ENCODE measurements at places on chromosomes 3 and 15.
A peak's percentile ranks its signal among the peaks of the same experiment; 100 is the strongest.

DNA sequence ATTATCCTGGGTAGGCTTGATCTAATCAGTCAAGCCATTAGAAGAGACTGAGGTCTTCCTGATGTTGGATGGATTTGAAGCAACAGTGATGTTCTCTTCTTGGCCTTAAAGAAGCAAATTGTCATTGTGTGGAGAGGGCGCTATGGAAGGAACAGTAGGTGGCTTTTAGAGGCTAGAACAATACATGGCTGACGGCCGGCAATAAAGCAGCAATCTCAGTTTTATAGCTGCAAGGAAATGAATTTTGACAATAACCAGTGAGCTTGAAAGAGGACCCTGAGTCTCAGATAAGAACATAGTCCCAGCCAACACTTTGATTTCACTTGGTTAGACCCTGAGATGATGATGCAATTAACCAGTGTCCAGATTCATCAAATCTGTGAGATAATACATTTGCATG is 302.1 kb downstream of the NSUN3 start:
- DNase-seq, result no peak

DNA sequence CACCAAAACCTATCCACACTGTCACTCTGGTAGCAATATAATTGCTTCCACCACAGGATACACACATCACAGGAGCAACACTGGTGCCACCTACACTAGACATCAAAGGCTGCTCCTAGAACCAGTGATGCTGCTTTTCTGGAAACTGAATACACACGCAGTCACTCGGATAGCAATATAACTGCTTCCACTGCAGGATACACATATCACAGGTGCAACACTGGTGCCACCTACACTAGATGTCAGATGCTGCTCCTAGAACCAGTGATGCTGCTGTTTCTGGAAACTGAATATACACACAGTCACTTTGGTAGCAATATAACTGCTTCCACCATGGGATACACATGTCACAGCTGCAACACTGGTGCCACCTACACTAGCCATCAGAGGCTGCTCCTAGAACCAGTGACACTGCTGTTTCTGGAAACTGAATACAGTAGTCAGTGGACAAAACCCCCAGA is 6.9 kb upstream of the TNFSF10 start:
- DNase-seq, result no peak

DNA sequence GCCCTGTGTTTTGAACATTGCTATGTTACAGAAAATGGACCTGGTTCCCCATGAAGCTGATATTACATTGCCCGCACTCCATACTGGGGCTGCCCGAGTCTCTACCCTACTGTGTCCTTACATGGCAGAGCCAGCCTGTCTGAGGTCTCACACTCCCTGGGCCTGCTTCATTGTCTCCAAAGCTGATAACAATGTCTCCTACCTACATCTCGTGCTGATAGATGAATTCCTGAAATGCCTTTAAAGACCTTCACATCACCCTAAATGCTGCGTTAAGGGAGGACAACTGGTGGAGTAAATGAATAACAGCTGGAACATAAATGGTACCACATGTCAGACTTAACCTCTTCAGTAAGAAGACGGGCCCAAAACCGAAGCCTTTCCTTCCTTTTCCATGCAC is 62.9 kb upstream of the PTX3 start:
- DNase-seq, result no peak

GRCh38 chr3:127090218-127091160 is 102.4 kb upstream of the PRR23E start:
- no peak for DNase-seq

DNA sequence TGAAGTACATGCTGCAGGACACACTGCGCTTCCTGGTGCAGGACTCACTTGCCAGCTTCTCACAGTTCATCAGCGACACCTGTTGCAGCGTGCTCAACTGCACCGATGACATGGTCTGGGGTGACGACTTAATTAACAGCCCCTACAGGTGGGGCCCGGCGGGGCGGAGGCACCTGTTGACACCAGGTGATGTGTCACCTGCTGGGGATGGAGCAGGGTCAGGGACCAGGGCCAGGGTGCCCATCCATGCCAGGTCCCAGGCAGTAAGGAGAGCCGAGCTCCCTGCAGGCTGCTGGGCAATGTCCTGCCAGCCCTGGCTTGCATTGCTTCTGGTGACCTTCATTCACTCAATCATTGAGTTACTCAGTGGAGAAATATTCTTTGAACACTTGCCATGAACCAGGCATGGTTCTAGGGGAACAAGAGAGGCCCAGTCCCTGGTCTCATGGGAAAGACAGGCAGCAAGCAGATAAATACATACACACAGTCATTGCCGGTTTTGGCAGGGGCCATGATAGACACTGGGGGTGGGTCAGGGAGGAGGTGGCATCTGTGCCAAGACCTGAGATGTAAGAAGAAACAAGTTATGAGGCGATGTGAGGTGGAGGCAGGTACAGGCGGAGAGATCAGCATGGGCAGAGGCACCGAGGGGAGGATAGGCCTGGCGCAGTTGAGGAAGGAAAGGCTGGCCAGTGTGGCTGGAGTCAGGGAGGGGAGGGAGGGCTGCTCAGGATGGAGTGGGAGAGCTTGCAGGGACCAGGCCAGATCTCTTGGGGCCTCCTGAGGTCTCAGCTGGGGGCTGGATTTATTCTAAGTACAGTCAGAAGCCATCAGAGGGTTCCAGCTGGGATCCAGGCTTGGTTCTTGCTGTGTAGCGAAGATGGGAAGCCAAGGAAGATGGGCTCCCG is 30.8 kb downstream of the DNAH1 start:
- no peak for DNase-seq

DNA sequence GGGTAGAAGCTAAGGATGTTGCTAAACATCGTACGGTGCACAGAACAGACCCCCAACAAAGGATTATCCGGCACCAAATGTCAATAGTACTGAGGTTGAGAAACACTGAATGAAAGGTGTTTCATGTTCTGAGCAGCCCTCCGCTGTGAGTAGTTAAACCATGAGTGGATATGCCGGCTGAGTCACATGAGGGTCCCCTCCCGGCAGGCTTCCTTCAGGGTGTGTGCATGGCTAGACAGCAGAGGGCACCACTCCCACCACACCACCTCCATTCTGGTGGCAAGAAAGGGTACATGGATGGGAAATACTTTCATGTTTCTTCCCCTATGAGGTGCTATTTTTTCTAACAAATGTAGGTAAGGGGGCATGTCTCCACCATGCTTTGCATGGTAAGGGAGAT is 128.3 kb upstream of the SEMA6D start:
- no peak for DNase-seq

GRCh38 chr3:120021523-120021922 is 72.7 kb downstream of the GSK3B start:
- no peak for DNase-seq

DNA sequence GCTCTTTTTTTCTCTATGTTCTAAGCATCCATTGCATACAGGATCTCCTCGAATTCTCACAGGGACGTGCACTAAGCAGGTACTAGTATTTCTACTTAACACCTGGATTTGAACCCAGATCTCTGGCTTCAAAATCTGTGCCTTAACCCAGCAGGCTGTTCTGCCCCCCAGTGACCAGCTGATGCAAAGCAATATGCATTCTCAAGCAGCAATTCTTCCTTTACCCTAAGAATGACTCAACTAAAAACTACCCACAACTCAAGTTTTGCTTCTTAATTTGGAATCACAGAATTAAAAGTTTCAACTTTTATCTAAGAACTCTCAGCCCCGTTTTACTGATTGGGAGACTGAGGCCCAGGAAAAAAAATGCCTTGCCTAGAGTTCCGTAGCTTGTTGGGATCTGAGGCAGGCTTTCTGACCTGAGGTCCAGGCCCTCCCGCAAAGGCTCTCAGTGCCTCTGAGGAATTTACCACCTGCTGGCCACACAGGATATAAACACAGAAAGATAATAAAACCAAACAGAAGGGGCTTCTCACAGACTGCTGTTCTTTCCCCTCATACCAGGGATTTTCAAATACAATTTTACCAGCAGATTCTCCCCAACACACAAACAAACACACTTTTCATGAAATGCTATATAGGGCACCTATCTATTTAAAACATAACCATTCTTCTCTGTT is 115.4 kb upstream of the RAD18 start:
- no peak for DNase-seq

DNA sequence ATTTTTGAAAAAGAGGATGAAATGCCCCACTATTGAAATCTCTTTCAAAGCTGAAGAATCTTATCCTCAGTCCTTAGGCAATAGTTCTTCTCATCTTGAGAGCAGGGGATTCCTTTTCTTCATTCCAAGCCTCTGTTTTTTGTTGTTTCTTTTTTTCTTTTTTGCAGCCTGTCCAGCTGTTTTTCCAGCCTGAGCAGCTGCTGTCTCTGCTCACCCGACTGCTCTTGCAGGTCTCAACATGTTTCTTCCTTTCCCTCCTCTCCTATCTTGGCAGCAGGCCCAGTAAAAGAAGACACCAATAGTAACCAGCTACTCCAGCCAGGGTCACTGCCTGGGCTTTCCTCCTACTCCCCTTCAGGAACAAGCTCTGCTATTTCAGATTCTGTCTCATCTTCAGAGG is 23.8 kb downstream of the MEX3B start:
- peak; percentile 90 for DNase-seq

DNA sequence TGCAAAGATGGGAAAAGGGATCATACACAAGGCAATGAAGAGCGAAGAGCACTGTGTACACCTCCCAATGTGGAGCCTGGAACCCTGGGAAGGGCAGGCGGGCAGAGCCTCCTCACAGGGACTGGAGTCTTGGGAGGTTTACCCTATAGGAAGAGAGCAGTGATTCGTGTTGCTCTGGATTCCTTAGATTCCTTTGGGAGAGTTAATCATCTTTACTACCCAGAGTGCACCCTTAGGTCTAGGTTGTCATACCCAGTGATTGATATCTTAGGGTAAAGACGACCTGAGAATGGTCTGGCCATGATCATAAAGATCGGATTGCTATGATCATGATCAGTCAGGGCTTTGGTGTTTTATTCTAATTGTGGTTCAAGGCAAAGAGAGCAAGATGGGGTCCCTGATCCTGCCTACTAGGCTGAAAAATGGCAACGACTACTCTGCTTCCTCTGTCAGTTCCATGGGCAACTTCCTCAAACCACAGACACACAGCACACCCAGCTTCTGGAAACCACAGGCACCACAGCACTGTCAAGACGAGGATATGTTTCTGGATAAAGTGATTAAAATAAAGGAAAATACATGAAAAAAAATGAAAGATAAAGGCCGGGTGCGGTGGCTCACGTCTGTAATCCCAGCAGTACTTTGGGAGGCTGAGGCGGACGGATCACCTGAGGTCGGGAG is 20.4 kb upstream of the MAP6D1 start:
- DNase-seq, result no peak

- DNase-seq, result no peak
Measured at GRCh38 chr15:63998489-63998888, 47.8 kb downstream of the DAPK2 start.

DNA sequence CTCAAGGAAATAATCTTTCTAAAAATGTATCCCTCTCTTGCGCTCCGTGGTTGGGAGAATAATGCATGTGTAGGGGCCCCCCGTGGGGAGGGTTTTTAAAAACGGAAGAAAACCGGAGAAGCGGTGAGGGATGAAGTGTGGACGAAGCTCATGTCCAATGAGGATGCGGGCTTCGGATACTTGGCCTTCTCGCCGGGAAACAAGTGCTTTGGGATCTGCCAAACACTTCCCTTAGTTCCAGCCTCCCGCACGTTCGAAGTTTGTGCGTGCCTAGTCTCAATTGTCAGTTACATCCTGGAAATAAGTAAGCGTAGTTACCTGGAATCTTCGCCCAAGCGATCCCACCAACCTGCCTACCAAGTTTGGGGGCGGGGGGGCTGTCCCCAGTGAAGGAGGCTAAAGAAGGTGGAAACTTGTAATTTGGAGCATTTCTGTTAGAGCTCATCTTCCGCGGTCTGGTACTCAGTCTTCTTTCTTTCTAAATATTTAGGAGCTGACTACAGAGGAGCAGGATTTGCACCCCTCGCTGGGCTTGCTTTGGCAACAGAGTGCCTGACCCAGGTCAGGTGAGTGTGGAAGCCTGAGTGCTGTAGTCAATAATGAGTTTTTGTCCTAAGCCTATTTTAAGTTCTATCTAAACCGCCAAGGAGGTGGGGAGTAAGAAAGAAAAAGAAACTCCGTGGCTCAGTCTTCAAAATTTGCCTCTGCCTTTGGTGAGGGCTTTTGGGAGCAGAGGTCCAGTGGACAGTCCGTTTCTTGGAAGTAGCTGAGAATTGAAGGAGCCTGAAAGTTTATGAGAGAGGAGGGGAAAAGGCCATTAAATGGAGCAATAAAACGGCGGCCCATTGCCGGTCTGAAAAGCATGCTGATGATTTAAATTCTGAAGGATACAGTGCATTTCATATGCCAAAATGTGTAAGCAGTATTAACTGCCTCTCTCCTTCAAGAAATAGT is 1.1 kb downstream of the ITPR1 start:
- no peak for DNase-seq

DNA sequence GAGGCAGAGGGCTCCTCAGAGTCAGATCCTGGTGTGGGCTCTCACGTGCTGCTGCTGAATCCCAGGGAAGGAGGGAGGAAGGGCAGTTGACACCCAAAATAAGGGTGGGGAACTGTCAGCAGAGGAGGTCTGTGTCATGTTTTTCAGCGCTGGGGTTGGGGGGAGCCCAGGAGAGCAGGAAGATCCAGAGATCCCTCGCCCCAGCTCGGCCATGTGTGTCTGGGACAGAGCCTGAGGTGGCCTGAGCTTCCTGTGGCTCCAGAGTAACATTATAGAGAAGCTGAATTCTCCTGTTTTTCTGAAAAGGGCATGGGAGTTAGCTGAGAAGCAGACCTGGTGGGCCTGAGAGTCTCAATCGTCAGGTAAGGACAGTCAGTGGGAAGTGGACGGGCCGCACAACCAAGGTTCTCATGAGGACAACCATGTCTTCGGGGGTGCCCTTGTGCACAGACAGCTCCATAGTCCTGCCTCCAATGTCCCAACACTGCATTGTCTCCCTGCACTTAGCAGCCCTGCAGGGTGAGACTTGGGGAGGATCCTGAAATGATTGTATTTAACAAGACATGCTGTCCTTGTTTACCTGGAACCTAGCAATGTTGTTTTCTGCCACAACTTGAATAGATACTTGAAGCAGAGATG is 18.4 kb downstream of the UMPS start:
- no peak for DNase-seq

GRCh38 chr15:85581495-85581894 is 201.1 kb downstream of the AKAP13 start:
- no peak for DNase-seq

- no peak for DNase-seq
Measured at GRCh38 chr15:34650177-34650576, 66.7 kb upstream of the GOLGA8B start.

GRCh38 chr3:152356870-152357276 is 88.1 kb downstream of the MBNL1 start:
- no peak for DNase-seq
